T-helper 2 cell (primary cell): ENCODE measurements at places on chromosomes 2 and 18.

DNA sequence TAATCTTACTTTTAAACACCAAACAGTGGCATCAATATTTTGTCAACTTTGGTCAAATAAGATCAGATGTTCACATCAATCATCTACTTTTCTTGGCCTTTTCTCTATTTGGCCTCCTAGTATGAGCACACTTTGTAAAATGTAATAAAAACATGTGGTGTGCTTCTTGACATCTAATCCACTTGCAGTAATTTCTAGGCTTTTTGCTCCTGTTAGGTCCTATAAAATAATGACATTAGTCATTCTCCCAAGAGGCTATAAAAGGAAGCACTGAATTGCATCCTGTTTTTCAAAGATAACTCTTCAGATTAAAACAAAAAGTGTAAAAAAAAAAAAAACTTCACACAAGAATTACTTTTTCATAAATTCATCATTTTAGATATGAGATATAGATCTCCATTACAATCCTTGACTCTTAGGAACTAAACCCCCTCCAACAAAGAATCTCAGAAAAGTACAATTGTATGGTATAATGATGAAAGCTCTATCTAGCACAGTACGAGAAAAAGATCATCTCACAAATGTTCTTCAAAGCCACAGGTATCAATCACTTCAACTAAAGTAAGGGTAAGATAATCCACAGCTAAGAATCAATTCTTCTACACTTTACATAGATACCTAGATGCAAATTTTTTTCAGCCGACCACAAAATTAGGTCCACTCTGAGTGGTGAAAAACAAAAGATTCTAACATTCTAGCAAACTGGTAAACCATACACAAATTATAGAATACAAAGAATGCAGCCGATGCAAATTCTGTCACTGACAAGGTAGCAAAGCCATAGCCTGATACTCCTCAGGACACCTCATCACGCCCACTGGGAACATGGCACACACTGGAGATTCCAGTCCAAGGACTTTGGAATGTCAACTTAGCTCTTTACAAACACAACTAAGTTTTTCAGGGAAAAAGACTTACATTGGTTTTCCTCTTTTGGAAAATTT lies 2.7 kb downstream of the BCL2 start:
- DNase-seq: no peak

GRCh38 chr2:27281855-27282559 lies at the start of gene TRIM54:
TSS of gene TRIM54 (plus strand) at chr2:27282429. CDS start at chr2:27282732, 303 bp downstream.
- no peak for DNase-seq

DNA sequence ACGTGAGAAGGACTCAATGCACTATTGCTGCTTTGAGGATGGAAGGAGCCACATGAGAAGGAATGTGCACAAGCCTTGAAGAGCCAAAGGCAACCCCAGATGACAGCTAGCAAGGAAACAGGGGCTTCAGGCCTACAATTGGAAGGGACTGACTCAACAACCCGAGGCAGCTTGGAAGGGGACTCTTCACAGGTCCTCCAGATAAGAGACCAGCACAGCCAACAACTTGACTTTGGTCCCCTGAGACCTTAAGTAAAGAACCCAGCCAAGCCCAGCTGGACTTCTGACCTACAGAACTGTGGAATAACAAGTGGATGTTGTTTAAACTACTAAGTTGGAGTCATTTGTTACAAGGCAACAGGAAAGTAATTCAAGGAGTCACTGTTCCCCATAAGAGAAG lies 277.2 kb downstream of the SUCLG1 start:
- no peak for DNase-seq

DNA sequence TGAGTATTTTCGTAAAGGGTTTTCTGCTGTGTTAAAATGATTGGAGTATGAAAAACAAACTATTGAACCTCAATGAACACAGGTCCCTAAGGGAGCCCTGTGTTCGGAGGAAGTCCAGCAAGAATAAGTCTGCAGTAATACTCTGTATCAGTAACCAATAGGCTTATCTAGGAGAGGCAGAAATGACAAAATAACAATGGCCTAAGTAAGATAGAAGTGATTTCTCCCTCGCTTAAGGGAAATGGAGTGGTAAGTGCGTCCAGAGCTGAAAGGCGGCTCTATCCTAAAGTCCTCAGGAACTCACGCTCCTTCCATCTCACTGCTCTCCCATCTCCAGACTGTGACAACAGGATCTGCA lies 29.3 kb upstream of the MFSD6 start:
- DNase-seq: no peak

GRCh38 chr2:100320547-100321178 lies 1.6 kb downstream of the LONRF2 start:
- no peak for DNase-seq

- DNase-seq: no peak
Measured at GRCh38 chr18:24593886-24594285, 133.4 kb downstream of the HRH4 start.

- no peak for DNase-seq
Measured at GRCh38 chr2:160175169-160176134, 24.6 kb downstream of the ITGB6 start.
